K562 (cell line): ENCODE measurements at places on chromosomes 3 and 15.

GRCh38 chr3:176994891-176995781 is 202.1 kb downstream of the TBL1XR1 start:
- DNase-seq = no peak

- no peak for DNase-seq
These were observed 806.6 kb downstream of the SQOR start for GRCh38 chr15:46441294-46442062.

DNA sequence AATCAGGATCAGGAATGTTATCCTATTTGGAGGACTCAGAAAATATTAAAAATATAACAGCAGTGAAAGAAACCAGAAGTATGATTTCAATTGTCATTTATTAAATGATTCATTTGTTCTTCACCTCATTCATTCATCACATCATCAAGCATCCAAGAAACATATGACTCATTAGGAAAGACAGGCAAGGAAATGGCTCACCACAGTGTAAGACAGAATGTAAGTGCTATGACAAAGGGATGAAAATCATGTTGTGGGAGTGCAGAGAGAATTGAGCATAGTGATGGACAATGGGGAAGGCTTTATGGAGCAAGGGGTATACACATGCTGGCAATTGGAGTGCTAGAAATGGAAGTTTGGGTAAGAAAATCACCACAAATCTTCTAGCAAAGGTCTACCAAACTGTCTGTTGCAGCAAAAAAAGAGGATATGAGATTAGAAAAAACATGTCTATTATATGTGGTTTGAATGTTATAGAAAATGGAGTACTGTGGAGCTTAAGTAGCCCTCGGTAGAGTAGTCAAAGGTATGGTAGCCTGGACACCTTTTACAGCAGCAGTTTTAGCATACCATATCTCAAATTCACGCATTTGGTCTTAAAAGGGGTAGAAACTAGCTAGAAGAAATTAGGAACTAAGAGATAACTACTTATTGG is 111.1 kb upstream of the GPR149 start:
- no peak for DNase-seq

GRCh38 chr3:195715134-195715533 is 5.6 kb upstream of the MUC20 start:
- DNase-seq = peak; percentile 29

DNA sequence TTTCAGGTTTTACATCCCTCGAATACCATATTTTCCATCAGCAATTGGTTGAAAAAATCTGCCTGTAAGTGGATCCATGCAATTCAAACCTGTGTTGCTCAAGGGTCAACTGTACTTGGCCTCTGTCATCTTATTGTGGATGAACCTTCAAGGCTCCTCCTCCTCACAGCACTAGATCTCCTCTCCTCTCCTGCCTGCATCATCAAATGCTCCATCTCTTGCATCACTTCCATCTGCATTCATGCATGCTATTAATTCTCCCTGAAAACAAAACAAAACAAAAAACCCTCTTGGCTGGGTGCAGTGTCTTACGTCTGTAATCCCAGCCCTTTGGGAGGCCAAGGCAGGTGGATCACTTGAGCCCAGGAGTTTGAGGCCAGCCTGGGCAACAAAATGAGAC is 10.1 kb downstream of the BCL2L10 start:
- DNase-seq = no peak

GRCh38 chr3:9411302-9411701 is 13.9 kb downstream of the SETD5 start:
- no peak for DNase-seq

DNA sequence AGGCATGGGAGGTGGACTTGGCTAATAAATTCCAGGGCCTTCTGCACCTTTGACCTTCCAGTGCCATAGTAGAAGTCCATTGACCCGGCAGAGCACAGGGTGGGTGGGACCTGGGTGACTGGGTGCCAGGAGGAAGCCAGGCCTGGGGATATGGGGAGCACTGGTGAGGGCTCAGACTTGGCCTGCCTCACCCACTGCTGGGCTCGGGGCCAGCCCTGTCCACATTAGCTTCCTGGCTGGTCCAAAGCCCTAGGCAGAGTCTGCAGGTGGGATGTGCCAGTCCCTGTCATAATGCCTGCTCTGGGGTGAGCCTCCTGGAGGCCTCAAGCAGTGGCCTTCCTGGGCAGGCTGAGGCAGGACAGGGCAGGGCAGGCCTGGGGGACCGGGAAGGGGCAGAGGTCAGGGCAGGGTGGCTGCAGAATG is 38.1 kb upstream of the CHRNB4 start:
- no peak for DNase-seq

- no peak for DNase-seq
These were observed 341.7 kb downstream of the CLSTN2 start for GRCh38 chr3:140276703-140277102.

GRCh38 chr3:44439499-44440295 is 37.8 kb downstream of the ZNF445 start:
- DNase-seq = peak; percentile 93

DNA sequence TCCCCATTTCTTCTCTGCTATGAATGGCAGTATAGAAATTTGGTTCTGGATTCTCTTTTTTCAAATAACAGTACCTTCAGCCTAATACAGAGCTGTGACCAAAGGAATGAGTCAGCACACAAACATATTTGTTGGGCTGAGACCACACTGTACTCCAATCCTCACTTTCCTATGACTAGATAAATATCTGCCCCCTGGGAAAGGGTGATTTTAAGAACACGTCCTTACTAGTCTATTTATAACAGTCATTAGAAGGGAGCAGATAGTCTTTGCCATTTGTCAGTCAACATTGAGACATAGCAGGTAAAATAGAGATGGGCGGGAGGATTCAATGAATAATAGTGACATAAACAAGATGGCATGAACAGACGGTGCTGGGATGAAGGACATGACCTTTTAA is 461.3 kb downstream of the MCTP2 start:
- DNase-seq = no peak

- DNase-seq = no peak
These were observed 507.3 kb upstream of the CBLB start for GRCh38 chr3:106376016-106376570.

DNA sequence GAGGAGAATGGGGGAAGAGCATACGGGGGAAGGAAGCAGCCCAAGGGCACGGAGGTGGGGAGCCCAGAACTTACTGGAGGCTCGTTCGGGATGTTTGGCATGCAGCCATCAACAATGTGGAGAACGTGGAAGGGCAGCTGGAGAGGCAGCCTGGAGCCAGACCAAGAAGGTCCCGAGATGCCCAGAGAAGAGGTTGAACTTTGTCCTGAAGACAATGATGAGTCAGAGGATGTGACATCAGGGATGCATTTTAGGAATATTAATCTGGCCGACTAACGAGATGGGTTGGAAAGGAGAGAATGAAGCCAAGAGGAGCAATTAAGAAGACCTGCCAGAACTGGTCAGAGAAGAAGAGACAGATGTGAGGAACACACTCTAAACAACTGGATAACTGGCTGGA is 98.2 kb downstream of the SRGAP3 start:
- DNase-seq = no peak

DNA sequence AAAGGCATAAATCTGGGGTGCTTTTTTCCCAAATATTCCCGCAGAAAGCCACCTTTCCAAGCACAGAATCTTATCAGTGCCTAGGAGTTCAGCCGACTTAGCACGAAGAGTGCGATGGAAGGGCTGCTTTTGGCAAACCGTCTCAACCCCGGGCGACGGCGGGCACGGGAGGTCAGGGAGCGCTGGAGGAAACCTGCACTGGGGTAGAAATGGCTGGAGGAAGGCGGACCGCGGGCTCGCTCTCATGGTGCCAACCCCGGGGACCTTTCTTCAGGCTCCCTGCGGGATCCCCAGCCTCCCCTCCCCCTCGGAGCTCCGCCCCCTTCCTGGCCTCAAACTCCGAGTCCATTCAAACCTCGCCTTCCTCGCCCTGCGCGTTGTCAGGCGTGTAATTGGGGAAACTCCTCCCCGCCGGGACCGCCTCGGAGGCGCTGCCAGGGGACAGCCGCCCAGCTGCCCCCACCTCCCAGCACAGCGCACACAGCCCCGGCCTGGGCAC is at the start of gene GABRG3:
TSS of gene GABRG3 (plus strand) at position 470 of the 499 bp plus-strand sequence.
- no peak for DNase-seq

- DNase-seq = no peak
These were observed 3.7 kb downstream of the SLC6A20 start for GRCh38 chr3:45792516-45793172.

DNA sequence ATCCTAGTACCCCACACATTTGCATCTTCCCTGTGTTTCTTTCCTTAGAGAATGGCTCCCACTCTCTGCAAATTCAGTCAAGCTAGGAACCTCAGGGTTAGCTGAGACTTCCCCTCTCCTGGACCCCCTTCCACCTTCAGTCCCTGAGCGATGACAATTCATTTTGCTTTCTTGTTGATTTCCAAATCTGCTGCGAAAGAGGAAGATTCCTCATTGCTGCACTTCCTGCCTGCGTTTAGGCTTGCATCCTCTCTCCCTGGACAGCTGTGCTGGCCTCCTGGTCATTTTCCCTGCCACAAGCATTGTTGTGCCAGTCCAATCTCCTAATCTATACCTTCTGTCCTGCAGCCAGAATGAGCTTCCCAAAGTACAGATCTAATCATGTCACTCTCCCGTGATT is 12.3 kb upstream of the DGKG start:
- DNase-seq = no peak

DNA sequence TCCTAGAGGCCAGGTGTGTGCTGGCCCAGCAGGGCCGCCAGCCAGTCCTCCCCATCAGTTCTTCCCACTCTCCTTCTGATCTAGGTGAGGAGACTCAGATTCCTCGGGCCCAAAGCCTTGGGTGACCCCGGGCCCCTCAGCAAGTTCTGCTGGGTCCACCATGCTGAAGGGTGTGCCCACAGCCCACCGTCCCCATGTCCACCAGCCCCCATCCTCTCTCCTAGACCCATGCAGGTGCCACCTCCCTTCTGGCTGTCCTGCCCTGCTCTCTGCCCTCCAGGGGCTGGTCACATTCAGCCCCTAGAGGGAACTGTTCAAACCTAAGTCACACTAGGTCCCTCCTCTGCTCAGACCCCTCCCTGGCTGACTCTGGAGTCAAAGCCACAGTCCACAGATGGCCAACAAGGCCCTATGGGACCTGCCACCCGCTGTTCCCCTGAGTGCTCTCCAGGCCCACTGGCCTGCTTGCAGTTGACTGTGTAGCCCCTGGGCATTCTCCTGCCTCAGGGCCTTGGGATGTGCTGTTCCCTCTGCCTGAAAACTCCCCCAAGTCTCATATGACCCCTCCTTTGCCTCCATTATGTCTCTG is 878 bp upstream of the TLR9 start:
- DNase-seq = no peak

GRCh38 chr3:11390411-11391131 is 118.4 kb downstream of the ATG7 start:
- DNase-seq = no peak

DNA sequence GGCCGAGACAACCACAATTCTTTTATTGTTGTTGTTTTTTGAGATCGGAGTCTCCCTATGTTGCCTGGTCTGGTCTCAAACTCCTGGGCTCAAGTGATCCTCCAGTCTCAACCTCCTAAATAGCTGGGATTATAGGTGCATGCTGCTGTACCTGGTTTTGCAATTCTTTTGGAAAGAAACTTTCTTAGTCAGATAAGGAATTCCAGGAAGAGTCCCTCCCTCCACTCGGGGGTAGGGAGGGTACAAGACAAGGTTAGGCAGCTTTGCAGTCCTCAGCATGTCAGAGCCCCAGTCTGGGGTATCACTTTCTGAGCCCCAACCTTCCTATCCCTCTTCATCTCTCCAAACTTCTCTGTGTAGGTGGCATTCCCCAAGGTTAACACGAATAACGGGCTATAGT is 33.8 kb upstream of the FURIN start:
- DNase-seq = no peak

DNA sequence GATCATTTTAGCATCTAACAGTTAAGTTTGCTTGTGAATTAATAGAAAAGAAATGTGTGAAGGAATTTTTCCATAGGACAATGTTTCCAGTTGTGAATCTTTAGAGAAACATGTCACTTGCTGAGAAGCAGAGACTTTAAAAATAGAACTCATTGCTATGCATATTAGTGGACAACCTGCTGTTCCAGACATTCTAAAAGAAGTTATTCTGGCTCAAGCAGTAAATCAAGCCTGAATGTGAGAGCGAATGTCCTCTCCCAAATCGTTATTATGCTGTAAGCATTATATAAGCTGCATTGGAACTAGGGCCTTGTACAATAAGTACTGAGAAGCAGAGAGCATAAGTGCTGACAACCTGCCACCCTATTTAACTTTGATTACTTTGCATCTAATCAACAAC is 990.9 kb downstream of the PLOD2 start:
- no peak for DNase-seq

GRCh38 chr3:177724020-177724638 is 526.8 kb upstream of the TBL1XR1 start:
- DNase-seq = no peak

- DNase-seq = no peak
These were observed 77.3 kb downstream of the CCR1 start for GRCh38 chr3:46130631-46131310.

DNA sequence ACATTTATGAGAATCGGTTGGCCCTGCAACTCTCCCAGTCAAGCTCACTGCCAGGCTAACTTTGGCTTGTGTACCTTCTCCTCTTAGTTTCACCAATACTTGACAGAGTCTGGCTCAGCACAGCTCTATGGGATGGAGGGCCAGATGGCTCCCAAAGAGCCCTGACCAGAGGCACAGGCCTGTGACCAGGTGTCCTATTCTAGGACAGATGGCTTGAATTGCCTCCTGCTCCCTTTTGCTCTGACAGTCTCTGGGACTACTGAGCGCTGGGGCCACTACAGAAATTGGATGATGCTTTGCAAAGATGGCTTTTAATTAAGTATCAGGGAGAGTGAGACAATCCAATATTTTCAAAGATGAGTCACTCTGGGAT is 10.3 kb upstream of the ARID3B start:
- no peak for DNase-seq

GRCh38 chr3:140166861-140167599 is 232.0 kb downstream of the CLSTN2 start:
- no peak for DNase-seq

GRCh38 chr3:150146991-150147761 is 176.5 kb upstream of the PFN2 start:
- no peak for DNase-seq

DNA sequence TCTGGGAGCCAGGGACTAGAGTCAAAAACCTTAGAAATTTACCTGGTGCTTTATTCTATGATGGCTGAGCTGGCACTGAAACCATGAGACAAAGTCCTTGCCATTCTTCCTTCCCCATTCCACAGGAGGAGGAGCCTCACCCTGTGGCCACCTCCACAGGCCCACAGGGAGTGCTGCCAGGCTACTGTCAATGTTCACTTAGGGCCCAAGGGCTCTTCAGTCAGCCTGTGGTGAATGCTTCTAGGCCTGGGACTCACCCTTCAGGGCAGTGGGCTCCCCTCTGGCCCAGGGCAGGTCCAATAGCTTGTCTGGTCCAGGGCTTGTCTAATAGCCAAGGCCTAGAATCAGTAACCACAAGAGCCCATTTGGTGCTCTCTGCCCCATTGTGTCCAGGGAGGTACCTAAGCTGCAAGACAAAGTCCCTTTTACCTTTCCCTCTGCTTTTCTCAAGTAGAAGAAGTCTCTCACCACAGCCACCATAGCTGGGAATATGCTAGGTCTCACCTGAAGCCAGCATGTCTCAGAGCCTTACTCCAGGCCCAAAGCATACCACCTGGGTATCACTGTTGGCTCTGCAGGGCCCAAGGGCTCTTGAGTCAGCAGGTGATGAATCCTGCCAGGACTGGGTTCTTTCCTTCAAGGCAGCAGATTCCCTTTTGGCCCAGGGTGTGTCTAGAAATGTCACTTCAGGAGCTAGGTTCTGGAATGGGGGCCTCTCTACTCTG is 61.8 kb upstream of the CHRNB4 start:
- no peak for DNase-seq
